ENCODE measurements at places on chromosomes 4 and X. TPM values are rescaled to one million over a fixed set of nuclear protein-coding genes. Genes with fewer than 3 reads are reported as not detected.

The MAGEB2 gene
- 0.27 TPM for total RNA-seq

The ALAS2 gene
- not detected for total RNA-seq

The FAM133A gene
- total RNA-seq = 0.21 TPM

The GAGE12F gene
- not detected for total RNA-seq

The VCX2 gene
- total RNA-seq = not detected

The LRCH2 gene
- 6.5 TPM for total RNA-seq
